Stimulated activated CD4-positive, alpha-beta T cell treated with anti-CD3 and anti-CD28 coated beads, Interleukin-4, amount 100 ng/mL, for 48 hours (primary cell): ENCODE measurements at places on chromosomes 12 and 14.

GRCh38 chr14:100778951-100779690 is 46.8 kb upstream of the MEG3 start:
- DNase-seq, result no peak

DNA sequence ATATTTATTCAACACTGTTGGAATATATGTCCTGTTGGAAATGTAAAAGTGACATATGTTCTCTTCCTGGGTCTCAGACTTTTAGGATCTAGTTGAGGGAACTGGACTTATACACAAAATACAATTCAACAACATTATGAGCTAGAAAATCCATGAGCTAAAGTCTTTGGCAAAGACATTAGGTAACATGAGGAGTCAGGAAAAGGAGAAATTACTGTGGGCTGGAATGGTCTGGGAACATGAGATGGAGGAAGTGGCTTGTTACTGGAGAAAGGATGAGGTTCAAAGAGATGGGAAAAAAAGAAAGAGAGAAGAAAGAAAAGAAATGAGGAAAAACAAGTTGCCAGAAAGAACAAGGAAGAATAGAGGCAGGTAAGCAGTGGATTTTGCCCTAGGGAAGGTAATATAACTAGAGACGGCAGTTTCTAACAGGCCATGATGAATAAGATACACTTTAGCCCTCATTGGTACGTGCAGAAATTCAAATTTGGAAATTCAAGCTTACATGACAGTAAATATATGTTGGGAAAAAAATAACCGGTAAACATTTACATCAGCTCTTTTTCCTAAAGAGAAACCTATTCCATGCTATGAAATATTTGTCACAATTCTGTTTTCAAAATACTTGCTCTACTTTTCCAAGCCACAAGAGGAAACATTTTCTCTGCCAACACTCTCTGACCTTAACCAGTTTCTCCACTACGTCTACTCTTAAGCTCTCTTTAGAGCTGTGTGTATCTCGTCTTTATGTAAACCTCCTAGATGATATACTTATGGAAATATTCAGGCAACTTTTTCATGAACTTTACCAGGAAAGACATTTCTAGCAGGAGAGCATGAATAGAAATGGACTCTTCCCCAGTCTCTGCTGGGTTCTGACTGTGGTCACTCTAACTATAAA is 268.8 kb upstream of the BTG1 start:
- DNase-seq, result no peak

DNA sequence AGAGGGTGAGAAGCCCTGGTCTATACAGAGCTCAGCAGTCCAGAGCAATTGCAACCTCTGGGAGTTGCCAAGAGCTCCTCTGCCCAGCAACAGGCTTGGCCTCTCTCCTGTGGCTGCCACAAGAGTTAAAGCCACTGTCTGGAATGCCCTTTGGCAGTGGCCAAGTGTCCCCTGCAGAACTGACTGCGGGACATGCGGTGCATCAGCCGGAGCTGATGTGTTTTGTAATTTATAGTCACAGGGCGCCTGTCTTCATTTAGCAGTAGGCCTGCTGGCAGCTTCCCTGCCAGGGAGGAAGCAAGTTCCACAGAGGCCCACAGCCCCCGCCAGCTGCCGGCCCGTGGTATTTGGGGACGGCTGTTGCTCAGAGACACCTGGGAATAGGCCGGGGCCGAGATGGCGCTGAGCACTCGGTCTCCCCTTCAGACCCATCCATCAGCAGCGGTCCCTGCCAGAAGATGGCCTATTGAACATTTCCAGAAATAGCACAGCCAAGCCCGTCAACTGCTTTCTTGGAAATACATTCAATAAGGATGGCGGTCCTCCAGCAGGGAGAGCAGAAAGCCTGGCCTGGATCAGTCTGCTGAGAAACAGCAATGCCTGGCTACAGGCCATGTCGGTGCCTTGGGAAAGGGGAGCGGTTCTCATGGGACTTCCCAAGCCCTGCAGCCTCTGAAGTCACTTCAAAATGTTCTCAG is 217.4 kb downstream of the CRADD start:
- DNase-seq, result no peak

GRCh38 chr14:63205044-63205575 is 867 bp downstream of the RHOJ start:
- DNase-seq, result no peak

- DNase-seq, result no peak
Observed at GRCh38 chr12:107436376-107436775, 249.2 kb upstream of the PWP1 start.
